Prostate gland (tissue), 2 donors: ENCODE measurements at places on chromosomes 16 and 17. TPM values are rescaled to one million over a fixed set of nuclear protein-coding genes. Genes with fewer than 3 reads are reported as not detected.

DNA sequence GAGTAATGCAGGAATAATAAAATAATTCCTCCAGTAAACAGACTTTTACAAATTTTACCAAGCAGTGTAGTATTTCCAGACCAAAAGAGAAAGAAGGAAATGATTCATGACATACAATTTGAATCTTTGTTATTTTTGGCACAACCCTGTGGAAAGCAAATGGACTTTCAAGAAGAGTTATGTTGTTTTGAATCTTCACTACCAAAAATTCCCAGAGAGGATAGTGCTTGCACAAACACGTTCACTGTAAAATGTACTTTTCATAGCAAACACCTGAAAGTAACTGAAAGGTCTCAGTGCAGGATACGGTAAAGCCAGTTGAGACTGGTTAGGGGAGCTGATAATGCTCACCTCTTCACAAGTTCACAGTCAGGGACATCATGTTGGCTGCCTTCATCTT is 107.1 kb downstream of the USP22 start:
- H3K4me1 ChIP-seq = peaks cover 3% of the 10 kb centered on the region
- DNase-seq = no peak
- H3K27me3 ChIP-seq = no peaks in the 10 kb centered on the region
- no peaks in the 10 kb centered on the region for H3K36me3 ChIP-seq
- no peak overlapping the region for H3K4me3 ChIP-seq
- peak overlapping the region; percentile 69 for H3K27ac ChIP-seq

DNA sequence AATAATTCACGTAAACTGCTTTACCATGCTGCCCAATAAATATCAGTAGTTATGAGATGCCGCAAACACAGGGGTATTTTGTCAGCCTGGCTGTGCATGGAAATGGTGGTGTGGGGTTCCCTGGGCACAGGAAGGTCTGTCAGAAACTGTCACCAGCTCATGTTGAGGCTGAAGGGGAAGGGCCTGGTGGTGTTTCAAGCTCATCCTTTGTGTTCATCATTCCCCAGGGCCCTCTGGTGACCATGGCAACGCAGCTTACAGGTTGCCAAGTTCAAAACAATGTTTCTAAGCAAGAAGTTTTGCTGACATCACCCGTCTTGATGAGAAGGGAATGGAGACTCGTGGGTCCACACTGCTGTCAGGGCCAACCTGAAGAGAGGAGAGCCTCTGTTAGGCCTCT is 348.9 kb upstream of the C16orf82 start:
- H3K27me3 ChIP-seq = no peaks in the 10 kb centered on the region
- H3K36me3 ChIP-seq = no peaks in the 10 kb centered on the region
- H3K4me1 ChIP-seq = no peaks in the 10 kb centered on the region
- no peak overlapping the region for H3K4me3 ChIP-seq
- DNase-seq = no peak

DNA sequence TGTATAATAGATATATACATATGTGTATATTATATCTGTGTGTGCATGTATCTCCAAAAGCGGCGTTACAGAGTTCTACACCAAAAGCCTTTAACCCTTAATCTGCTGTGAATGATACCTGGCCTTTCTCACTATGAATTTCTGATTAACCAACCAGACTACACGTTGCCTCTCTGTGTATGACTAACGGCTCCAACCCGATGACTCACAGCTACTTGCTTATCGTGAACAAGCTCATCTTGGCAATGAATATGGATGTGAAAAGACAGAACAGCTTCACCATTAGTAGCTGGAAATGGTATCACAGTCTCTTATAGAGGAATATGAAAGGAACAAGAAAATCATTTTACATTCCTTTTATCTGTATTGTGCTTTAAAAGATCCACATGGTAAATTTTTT is 23.8 kb upstream of the ARHGAP44 start:
- H3K27me3 ChIP-seq = no peaks in the 10 kb centered on the region
- H3K36me3 ChIP-seq = no peaks in the 10 kb centered on the region
- no peak overlapping the region for H3K4me3 ChIP-seq
- H3K27ac ChIP-seq = no peak overlapping the region
- no peaks in the 10 kb centered on the region for H3K4me1 ChIP-seq

- no peak for DNase-seq
- no peak overlapping the region for H3K4me3 ChIP-seq
- no peaks in the 10 kb centered on the region for H3K4me1 ChIP-seq
- no peaks in the 10 kb centered on the region for H3K27me3 ChIP-seq
- no peak overlapping the region for H3K27ac ChIP-seq
These were observed 17.2 kb upstream of the N4BP1 start for GRCh38 chr16:48627148-48627547.

GRCh38 chr17:70327723-70328122 is 158.4 kb downstream of the KCNJ2 start:
- no peaks in the 10 kb centered on the region for H3K4me1 ChIP-seq
- H3K27me3 ChIP-seq = no peaks in the 10 kb centered on the region
- no peak overlapping the region for H3K27ac ChIP-seq
- no peaks in the 10 kb centered on the region for H3K36me3 ChIP-seq
- no peak for DNase-seq
- H3K4me3 ChIP-seq = no peak overlapping the region

The CACNA1H gene
- 111 TPM for total RNA-seq
